T-helper 22 cell (primary cell): ENCODE measurements at places on chromosomes 2 and 18.

DNA sequence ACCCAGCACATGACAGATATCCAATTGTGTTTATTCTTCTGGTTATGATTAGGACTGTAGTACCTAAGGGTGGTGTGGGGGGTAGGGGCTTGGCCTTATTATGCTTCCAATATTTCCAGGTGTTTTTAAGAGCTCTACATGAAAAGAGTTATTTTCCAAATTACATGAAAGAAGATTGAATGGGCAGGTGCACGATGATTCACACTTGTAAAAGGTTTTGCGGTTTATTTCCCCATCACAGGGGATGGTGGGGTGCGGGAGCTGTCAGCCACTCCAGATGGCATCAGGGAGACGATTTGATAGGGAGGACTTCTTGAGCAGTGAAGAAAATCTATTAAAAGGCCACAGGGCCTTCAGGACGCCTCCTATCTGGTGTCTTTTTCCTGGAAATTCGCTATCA, 15.1 kb upstream of the CCBE1 start:
- DNase-seq, result no peak

DNA sequence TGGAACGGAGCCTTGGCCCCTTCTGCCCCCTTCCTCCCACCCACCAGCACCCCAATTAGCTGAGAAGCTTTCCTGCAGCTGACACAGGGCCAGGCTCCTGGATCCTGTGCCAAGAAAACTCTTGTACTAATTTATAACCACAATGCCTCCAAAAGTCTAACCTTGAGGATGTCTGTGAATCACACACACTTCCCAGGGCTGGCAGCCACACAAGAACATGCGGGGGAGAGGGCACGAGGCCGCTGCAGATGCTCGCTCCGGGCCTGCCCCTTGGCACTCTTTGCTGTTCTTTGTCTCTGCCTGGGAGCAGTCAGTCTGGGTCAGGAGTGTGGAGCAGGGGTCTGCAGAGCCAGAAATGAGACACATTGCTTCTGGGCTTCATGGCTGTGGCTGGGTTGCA, 62.7 kb upstream of the KIF5C start:
- DNase-seq, result no peak

DNA sequence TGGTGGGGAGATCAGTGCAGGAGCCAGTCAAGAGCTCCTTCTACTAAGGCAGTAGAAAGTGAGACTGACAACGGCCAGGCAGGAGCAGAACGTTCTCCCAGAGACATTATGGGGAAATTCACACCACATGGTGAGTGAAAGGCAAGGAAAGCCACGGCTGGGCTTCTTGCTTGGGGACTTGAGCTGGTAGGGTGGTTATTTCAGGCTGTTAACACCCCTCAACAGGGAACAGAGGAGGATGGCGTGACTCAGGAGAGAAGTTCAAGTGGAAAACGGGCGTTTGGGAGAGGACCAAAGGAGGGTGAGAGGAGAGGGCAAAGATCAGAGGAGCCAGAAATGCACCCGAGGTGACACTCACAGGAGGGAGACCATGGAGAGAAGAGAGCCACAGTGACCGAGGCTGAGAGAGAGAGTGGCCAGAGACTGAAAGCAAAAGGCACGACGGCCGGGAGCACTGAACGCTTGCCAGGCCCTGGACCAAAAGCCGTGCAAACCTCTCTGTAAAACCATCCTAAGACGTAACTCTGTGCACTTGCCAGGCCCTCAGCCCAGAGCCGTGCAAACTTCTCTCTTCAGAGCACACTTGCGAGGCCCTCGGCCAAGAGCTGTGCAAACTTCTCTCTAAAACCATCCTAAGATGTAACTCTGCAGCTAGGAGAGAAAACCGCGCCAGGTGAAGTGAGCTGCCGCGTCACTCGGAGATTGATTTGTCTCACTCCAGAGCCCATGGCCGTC, 7.7 kb downstream of the TPO start:
- DNase-seq, result no peak

DNA sequence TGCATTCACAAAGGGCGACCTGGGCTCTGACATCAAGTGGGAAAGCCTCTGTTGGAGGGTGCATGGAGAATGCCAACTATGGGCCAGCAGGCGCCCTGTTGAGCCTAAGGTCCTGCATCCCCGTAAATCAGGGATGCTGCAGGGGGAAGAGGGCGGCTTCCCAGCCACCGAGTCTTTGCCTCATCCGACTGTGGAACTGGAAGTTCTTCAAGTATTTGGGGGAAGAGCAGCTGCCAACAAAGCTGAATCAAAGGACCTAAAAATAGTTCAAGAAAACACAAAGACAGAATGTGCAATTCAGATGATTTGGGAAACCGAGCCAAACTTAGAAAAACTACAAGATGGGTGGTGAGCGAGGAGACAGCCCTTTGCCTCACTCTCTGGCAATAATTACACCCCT, 281.1 kb upstream of the MGAT5 start:
- DNase-seq, result no peak

- no peak for DNase-seq
These were observed 86.9 kb upstream of the ZC3H15 start for GRCh38 chr2:186399082-186399644.

- DNase-seq, result no peak
These were observed 55.2 kb upstream of the COBLL1 start for GRCh38 chr2:164896634-164897355.

DNA sequence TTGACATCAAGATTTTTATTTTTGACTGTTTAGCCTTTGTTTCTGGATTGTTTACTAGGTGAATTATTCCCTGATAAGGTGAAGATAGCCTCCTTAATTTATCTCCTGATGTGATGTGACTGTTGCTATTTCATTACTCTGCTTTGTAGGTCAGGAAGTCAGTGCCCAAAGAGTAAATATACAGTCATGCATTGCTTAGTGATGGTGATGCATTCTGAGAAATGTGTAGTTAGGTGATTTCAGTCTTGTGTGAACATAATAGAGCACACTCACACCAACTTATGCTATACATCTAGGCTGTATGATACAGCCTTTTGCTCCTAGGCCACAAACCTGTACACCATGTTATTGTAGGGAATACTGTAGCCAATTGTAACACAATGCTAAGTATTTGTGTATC, 102.4 kb upstream of the THUMPD2 start:
- DNase-seq, result no peak

DNA sequence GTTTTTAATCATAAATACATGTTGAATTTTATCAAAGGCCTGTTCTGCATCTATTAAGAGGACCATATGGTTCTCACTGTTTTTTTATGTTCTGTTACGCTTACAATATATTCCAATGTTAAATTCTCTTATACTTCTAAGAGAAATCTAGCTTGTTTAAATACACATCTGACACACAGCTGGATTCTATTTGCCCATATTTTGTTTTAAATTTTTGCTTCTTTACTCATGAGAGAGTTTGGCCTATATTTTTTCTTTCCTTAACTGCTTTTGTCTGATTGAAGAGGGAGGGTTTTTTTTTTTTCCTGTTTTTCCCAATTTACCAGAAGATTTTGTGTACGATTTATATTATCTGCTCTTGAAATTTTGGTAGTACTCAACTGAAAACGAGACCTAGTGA, 34.9 kb downstream of the RNF144A start:
- DNase-seq, result no peak

- no peak for DNase-seq
These were observed 772.6 kb downstream of the TSN start for GRCh38 chr2:122528061-122528460.

DNA sequence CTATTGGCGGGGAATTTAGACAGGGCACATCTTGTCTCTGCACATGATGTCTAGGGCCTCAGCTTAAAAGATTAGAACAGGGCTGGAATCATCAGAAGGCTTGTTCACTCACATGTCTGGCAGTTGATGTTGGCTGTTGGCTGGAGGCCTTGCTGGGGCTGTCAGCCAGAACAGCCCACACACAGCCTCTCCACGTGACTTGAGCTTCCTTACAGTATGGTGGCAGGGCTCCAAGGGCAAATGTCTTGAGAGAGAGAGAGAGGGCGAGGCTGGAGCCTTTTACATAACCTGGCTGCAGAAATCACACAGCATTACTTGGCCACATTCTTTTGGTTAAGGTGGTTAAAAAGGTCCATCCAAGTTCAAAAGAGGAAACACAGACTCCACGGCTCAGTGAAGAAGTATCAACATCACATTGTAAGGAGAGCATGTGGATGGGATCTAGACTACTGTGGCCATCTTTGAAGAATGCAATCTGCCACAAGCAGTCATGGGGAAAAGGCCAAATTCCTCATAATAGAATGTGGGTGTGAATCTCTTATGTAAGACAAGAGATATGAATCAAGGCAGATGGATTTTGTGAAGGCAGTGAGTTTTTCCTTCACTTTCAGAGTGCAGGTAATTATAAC, 30.4 kb downstream of the SRSF7 start:
- no peak for DNase-seq

GRCh38 chr2:70939001-70939838, 3.5 kb downstream of the ATP6V1B1 start:
- DNase-seq, result no peak

GRCh38 chr2:893311-893710, 57.3 kb upstream of the SNTG2 start:
- no peak for DNase-seq

DNA sequence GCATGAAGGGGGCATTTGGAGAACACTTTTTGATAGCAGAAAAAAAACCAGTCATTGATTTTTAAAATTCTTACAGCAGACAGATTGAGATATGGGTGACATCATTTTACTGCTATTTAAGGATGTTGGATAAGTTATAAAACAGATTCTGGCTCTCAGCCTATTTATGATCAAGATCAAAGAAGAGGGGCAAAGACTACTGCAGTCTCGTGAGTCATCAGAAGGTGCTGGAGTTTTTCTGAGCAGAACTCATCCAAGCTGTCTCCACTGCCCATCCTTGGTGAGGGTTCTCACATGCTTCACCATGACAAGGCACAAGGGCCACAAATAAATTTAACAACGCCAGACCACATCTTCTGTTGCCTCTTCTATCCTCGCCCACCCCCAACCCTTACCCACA, 58.8 kb downstream of the ST6GAL2 start:
- DNase-seq, result no peak

DNA sequence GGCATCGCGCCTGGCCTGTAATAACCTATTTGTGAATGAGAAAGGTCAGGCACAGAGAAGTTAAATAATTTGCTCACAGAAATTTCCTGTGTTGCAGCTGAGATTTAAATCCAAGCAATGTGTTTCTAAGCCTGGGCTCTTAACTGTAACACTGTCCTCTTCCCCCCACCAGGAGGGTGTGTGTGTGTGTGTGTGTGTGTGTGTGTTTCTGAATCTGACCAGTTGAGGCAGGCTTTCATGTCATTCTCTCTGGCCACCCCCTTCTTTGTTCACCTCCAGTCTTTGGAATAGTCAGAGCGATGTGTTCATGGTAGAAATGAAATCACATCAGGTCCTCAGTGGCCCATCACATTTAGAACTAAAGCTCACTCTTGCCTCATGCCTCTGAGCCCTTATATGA, 81.2 kb downstream of the NEDD4L start:
- DNase-seq, result no peak

DNA sequence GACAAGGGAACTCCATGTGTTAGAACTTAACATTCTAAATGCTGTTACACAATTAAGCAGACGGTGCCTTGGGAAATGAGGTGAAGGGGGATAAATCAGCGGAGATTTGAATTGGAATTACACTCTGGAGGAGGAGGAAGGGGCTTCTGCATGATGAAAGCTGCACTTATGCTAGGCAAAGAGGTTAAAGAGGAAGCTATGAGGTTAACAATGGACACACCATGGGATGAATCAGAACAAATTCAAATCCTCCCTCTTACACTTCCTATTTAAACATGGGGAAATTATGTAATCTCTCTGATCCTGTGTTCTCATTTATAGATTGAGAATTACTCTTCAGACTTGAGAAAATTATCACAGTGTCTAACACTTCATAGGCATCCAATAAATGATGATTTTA, 121.5 kb upstream of the SIX2 start:
- no peak for DNase-seq

DNA sequence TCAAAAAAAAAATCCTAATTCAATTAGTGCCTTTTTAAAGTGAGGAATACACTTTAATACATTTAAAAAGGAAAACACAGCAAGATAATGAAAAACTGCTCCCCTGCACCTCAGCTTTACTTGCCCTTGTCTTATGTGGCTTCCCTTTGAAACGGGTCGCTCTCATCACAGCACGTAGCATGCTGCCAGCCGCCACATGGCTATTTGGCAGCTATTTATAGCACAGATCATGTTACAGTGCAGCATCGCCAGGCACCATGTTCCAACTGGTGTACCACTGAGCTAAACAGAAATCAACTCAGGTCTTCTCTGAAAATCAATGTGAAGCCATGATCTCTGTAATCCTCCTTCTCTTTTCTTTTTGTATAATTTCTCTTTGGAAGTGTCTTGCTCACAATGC, 65.1 kb downstream of the TMEM182 start:
- no peak for DNase-seq

DNA sequence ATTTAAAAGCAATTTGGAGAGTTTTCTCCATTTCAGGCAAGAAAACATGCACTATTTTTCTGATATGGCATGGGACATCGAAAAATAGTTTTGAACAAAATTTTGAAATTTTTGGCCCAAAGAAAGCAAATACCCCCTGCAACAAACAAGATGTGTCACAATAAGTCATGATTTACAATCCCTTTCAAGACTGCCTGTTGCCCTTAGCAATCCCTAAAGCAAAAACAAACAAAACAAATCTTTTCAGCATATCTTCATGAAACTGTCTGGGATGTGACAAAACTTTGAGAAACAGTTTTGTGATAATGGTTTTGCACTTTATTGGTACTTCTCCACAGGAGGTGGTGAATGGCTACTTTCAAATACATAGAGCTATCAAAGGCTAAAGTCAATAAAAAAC, 1888.7 kb upstream of the PIK3C3 start:
- no peak for DNase-seq

GRCh38 chr2:24304098-24304497, 56.2 kb downstream of the ITSN2 start:
- DNase-seq, result no peak

- DNase-seq, result no peak
These were observed 63.1 kb downstream of the FAM171B start for GRCh38 chr2:186757009-186757408.

- no peak for DNase-seq
These were observed 258.8 kb downstream of the SLC8A1 start for GRCh38 chr2:40192864-40193669.

- DNase-seq, result peak; percentile 59
These were observed 41.9 kb downstream of the LPIN2 start for GRCh38 chr18:2970772-2971659.
